Erythroblast (primary cell): ENCODE measurements at places on chromosomes 7 and 10.

DNA sequence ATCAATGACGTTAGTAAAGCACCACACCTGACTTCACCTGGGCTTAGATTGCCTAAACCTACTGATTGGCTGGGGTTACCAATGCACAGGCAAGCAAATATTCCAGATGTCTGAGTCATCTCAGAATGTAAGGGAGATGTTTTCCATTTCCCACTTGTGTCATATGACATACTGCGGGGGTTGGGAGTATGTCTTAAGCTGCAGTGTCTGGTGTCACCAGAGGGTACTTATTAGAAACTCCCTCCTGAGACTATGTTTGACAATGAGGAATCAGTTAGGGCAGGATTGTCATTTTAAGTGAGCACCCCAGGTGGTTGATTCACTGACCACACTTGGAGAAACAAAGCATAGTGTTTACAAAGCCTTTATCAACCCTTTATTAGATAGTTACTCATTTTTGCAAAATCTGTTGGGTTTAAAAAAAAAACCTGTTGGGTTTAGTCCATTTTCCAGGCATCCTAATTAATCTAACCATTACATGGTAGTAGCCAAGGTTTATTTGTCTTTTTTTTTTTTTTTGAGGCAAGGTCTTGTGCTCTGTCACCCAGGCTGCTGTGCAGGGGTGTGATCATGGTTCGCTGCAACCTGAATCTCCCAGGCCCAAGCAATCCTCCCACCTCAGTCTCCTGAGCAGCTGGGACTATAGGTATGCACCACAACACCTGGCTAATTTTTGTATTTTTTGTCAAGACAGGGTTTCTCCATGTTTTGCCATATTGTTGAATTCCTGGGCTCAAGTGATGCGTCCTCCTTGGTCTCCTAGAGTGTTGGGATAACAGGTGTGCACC, 72.5 kb downstream of the CDK6 start:
- DNase-seq, result peak; percentile 20

DNA sequence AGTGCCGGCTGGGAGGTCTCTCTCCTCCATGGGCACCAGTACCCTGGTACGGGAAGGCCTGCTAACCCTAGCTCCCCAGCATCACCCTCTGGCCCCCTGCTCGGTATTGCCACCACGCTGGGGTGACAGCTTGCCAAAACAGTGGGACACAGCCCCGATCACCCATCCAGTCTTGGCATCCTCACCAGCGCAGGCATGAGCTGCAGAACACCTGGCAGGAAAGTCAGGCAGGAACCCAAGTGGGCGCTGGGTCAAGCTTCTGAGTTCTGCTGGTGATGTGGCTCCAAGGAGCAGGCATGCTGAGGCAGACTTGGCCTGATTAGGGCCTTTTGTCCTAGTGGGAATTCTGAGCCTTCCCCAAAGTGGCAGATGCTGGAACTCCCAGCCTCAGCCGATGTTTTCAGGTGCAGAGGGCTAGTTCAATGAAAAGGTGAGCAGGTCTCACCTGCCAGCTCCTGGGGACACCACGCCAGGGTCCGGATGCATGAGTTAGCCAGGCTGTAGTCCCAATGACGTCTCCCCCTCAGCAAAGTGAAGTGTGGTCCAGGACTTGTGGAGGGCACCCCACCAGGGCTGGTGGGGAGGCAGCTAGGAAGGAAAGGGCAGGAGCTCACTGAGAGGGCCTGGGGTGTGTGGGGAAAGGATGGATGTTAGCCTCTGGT, 8.5 kb upstream of the ZNF22 start:
- DNase-seq, result no peak

DNA sequence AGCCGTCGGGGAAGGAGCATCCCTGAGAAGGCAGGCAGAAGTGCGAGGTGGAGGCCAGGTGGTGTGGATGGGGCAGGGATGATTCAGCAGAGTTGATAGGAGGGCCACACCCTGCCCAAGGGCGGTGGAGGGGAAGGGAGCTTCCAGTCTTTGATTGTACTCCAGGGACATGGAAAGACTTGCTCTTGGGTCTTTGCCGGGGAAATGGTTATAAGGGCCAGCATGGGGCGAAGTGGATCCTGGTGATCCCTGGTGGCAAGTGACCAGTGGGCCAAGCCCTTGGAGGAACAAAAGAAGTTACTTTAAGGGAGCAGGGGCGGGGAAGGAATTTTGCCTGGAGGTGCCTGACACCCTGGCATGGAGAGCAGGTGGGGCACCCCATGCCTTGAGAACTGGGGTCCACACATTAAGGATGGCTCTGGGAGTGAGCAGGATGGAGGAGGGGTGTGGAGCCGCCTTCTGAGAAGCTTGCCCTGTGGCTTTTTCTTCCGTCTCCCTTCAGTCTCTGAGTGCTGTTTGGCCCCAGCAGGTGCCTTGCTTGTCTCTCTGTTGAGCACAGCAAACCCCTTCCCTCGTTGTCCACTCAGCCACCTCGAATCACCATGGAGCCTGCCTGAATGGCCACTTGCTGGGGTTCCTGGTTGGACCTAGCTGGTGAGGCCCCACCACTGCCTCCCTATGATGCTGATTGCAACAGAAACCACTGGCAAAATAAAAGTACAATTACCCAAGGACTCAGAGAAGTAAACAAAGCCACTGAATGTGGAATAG, 83.9 kb downstream of the RAMP3 start:
- peak; percentile 53 for DNase-seq

GRCh38 chr7:121331048-121331447, 2.2 kb downstream of the WNT16 start:
- DNase-seq, result no peak

- no peak for DNase-seq
Observed at GRCh38 chr7:2504889-2505375, 14.6 kb upstream of the LFNG start.

GRCh38 chr10:17335065-17335464, 107.0 kb downstream of the VIM start:
- no peak for DNase-seq

- DNase-seq, result no peak
Observed at GRCh38 chr7:54917613-54918391, 101.0 kb upstream of the EGFR start.

DNA sequence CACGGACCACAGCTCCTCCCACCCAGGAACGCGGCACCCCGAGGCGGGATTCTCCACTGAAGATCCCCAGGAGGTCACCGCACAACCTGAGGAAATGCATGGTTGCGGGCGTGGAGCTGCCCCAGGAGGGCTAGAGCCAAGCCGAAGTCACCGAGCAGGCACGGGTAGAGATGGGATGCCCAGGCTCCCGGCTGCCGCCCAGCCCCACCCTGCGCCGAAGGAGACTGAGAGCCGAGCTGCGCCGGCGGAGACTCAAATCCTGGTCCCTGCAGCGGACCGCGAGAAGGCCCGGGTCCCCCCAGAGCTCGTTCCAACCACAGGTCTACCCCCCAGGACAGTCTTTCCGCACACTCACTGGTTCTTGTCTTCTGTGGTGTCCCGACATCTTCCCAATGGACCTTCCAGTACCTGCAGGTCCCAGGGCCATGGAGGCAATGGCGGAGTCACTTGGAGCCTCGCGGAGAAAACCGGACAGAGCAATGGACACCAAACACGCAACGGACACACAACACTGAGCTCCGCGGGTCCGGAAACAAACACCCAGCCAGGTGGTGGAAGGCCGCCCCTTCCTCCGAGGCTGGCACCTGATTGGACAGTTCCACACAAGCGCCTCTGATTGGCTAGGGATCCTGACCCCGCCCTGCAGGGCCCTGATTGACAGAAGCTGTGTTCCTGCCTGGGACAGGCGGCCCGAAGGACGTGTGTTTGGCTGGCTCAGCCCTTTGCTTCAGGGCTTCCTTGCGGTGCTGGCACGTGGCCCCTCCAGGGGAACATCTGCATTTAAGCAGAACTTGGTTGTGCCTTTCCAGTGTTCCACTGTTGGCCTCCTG, 331.9 kb upstream of the NUPR2 start:
- DNase-seq, result no peak

DNA sequence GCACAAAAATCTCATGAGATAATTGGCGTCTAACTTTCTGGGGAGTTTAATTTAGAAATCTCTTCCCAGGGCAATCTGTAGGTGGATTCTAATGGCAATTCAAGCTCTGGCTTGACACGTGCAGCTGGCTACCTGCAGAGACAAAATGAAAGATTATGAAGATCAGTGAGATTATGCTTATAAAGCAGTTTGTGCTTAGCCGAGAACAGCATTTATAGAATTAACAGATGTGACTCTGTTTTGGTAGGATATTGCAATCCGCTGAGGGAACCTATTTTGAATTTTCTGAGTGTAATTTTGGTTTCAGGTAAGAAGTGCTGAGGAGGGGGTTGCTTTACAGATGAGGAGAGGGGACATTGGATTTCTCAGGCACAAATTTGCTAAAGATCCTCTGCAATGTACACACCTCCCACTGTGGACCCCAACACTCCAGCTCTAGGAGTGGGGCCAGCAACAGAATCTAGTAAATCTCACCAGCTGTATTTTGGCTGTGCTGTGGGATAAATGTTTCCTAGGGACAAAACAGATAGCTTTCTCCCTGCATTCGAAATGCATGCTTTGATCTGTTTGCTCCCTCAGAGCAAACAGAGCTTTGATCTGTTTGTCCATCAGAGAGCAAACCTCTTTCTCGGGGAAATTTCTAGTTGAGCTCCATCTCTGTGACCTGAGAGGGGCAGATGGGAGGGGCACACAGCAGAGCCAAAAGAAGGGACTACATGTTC, 7.4 kb downstream of the GJD4 start:
- DNase-seq, result no peak

DNA sequence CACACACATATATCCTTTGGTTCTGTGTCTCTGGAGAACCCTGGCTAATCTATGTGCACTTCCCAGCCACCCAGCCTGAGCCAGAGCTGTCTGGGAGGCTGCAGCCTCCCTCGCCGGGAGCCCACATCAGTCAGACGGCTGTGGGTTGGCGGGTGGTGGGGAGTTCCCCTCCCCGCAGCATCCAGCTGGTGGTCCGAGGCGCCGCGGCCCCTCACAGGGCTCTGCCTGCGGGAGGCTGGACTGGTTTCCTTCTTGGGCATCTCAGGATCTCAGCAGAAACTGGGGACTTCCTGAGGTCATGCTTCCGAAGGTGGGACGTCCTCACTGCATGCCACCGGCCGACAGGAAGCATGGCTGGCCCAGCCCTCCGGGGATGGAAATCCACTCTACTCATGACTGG, 22.0 kb upstream of the PSMG3 start:
- DNase-seq, result no peak

- DNase-seq, result peak; percentile 26
Observed at GRCh38 chr10:77970869-77971803, 44.6 kb upstream of the DLG5 start.

- DNase-seq, result peak; percentile 64
Observed at GRCh38 chr7:47435889-47436312, 146.0 kb downstream of the TNS3 start.

- DNase-seq, result peak; percentile 88
Observed at GRCh38 chr7:154927624-154928125, 75.2 kb downstream of the PAXIP1 start.

DNA sequence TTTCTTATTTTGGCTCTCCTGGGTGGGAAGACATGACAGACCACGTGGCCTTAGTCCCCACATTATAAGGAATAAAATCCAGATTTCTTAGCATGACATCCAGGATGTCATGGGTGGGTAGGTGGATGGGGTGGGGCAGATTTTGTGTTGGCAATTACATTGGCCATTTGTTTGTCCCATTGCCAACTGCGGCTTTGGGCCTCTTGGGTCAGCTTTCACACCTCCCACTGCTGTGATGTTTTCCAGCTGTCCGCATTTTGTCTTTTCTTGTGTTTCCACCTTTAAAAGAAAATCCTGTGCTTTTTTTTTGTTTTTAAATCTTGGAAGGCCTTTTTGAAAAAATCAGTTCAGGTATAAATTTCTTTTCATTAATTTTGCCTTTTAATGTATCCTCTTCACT, 237.0 kb downstream of the SDK1 start:
- DNase-seq, result no peak

DNA sequence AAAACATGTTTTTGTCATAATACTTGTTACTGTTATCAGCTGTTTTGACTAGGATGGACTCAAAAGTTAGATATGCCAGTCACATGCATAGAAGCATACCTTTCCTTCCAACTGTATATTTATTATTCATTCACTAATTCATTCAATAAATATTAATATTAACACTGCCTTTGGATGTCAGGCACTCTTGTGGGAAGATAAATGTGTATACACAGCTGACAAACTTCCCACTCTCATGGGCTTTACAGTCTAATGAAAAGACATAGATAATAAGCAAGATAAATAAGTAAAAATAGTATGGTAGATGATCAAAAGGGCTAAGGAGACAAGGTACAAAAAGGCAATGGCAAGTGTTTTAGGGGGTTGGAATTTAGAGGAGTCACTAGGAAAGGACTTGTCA, 180.1 kb upstream of the SMIM30 start:
- no peak for DNase-seq

- no peak for DNase-seq
Observed at GRCh38 chr10:17074541-17074847, 55.1 kb downstream of the CUBN start.

DNA sequence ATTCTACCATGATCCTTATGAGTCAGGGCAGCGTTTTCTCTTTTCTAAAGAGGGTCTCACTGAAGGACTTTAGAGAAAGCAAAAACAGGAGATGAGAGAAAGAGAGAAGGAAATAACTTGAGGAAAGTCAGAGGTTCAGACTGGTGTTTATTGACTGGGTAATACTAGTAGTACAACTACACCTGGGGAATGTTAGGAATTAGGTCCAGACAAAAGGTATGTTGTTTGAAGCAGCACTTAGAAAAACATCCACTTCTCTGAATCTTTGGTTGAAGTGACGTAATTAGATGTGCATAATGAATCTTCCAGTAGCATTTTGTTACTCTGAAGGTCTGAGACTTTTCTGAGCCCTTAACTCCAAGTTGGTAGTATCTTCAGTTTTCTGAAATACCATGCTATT, 380.3 kb upstream of the LRGUK start:
- DNase-seq, result no peak
